ENCODE measurements at places on chromosomes 1 and 21. TPM values are rescaled to one million over a fixed set of nuclear protein-coding genes. Genes with fewer than 3 reads are reported as not detected.
A peak's percentile ranks its signal among the peaks of the same experiment; 100 is the strongest.

- no peak for DNase-seq
These were observed 9.6 kb upstream of the DUSP12 start for GRCh38 chr1:161739865-161740566.

GRCh38 chr1:186958520-186958919, 129.8 kb downstream of the PLA2G4A start:
- no peak for DNase-seq

- peak; percentile 91 for DNase-seq
These were observed 132.9 kb upstream of the DPYD start for GRCh38 chr1:98053471-98054366.

DNA sequence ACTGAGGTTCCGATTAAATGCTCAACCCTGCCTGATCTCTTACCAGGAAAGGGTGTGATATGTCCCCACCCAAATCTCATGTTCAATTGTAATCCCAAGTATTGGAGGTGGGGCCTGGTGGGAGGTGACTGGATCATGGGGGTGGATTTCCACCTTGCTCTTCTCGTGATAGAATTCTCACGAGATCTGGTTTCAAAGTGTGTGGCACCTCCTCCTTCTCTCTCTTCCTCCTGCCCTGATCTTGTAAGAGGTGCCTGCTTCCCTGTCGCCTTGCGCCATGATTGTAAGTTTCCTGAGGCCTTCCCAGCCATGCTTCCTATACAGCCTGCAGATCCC, 34.9 kb downstream of the RSPH1 start:
- no peak for DNase-seq

GRCh38 chr1:32204943-32205361, 519 bp upstream of the IQCC start:
- peak; percentile 70 for DNase-seq

The C1orf53 gene
- 0.48 TPM for total RNA-seq

The KRTAP10-11 gene
- total RNA-seq, result not detected

The ARHGAP29 gene
- total RNA-seq, result 5.6 TPM

The VWA1 gene
- 37.1 TPM for total RNA-seq
